ENCODE measurements at places on chromosomes 11 and 22.
A peak's percentile ranks its signal among the peaks of the same experiment; 100 is the strongest.

- DNase-seq: no peak
Observed at GRCh38 chr11:1055109-1055703, 18.7 kb upstream of the MUC6 start.

- DNase-seq: no peak
Observed at GRCh38 chr11:76282811-76283595, 76.7 kb upstream of the WNT11 start.

GRCh38 chr11:20110908-20111669 lies 49.2 kb downstream of the DBX1 start:
- peak; percentile 45 for DNase-seq

GRCh38 chr22:48960576-48960975 lies 867.1 kb downstream of the BRD1 start:
- DNase-seq: no peak

- no peak for DNase-seq
Observed at GRCh38 chr11:68321293-68322051, 9.1 kb downstream of the LRP5 start.

GRCh38 chr22:18031695-18032454 lies 7.5 kb upstream of the MICAL3 start:
- no peak for DNase-seq

DNA sequence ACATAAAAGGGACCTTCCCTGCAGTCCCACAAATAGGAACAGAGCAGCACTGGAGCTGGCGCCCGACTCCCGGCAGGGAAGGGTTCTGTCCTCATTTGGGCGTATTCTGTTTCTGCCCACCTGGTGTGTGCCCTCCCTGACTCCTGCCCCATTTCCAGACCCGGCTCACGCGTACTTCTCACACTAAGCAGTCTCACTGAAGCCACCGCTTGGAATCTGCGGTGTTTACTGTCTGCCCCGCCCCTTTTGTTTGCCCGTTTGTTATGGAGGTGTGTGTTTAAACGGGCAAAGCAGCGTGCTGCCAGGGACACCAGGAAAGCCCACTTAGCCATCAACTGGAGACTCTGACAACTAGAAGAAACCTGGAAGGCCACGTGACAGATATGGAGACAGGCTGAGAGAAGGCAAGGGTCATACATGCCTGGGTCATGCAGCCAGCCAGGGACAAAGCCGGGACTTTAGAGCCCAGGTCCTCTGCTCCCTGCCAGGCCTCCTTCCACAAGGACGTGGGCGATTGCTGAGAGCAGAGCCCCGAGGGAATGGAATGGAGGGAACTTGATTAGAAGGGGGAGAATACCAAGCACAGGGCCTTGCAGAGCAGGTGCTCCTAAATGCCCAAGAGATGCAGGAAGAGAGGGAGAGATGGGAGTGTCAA lies 8.7 kb upstream of the EFCAB6 start:
- no peak for DNase-seq

- no peak for DNase-seq
Observed at GRCh38 chr11:68819362-68819761, 22.4 kb downstream of the CPT1A start.

GRCh38 chr11:17921659-17922415 lies 91.0 kb downstream of the SERGEF start:
- no peak for DNase-seq

DNA sequence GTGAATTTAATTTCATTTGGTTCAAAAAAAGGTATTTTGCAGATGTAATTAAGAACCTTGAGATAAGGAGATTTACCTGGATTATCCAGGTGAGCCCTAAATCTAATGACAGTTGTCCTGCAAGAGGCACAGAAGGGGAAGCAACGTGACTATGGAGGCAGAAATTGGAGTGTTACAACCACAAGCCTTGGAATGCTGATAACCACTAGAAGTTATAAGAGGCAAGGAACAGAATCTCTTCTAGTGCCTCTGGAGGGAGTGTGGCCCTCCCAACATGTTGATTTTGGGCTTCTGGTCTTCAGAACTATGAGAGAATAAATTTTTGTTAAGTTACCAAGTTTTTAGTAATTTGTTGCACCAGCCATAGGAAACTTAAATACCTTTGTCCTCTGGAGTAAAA lies 32.8 kb downstream of the RRM1 start:
- no peak for DNase-seq

GRCh38 chr22:24156141-24156912 lies 25.0 kb upstream of the SUSD2 start:
- DNase-seq: peak; percentile 55

GRCh38 chr11:74775762-74776161 lies 27.1 kb downstream of the RNF169 start:
- no peak for DNase-seq

- DNase-seq: no peak
Observed at GRCh38 chr11:107675902-107676301, 36.0 kb downstream of the SLN start.

- DNase-seq: no peak
Observed at GRCh38 chr22:20980938-20981722, 967 bp upstream of the LZTR1 start.

DNA sequence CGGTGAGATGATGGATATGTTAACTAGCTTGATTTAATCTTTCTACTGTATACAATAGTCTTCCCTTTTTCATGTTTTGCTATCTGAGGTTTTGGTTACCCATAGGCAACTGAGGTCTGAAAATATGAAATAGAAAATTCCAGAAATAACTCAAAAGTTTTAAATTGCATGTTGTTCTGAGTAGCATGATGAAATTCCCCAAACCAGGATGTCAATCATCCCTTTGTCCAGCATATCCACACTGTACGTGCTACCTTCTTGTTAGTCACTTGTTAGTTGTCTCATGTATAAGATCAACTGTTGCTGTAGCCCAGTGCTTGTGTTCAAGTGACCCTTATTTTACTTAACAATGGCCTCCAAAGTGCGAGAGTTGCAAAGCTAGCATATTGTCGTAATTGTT lies 21.2 kb upstream of the OR10W1 start:
- DNase-seq: no peak

GRCh38 chr22:33232071-33232470 lies 173.9 kb upstream of the SYN3 start:
- DNase-seq: no peak

- DNase-seq: no peak
Observed at GRCh38 chr11:119421941-119422808, 797 bp downstream of the THY1 start.

All from CD4-positive, alpha-beta T cell treated with Interleukin-12 subunit alpha and Interleukin-12 subunit beta, for 1 hour (primary cell).